ENCODE measurements at places on chromosomes 2 and 18.

DNA sequence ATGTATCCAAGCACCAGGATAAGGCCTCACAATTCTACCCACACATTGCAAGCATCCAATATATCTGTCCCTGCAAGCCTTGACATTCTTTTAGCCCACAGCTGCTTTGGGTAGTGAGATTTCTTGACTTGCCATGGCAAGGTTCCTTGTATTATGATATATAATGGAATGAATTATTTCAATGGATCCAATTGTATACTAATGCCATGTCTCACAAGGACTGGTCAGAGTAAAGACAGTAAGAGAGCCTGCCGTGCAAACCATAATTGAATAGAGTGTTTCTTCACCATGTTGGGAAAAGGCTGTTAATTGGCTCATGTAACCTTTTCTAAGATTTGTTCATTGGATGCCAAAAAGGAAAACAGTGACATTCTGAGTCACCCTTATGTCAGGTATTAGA lies 64.3 kb upstream of the RBBP8 start:
- DNase-seq, result no peak

- DNase-seq, result no peak
Observed at GRCh38 chr18:7889515-7889914, 322.4 kb downstream of the PTPRM start.

- DNase-seq, result peak; percentile 42
Observed at GRCh38 chr2:129922571-129923264, 56.7 kb upstream of the RAB6C start.

DNA sequence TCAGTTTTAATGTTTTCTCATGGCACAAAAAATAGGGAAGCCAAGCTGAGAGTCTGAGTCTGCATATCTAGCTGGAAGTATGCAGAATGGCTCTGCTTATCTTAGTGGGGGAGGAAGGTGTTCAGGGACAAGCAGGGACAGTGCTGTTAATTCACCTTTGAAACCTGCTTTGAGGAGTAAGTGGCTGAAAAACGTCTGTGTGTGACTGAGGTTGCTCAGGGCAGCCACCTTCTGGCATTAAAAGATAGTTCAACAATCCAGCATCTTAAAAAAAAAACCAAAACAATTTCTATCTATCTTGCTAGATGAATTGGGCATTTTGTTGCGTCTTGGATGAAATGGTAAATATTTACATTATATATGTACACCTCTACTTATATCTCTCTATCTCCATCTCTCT lies 2.0 kb upstream of the TRPM8 start:
- DNase-seq, result no peak

DNA sequence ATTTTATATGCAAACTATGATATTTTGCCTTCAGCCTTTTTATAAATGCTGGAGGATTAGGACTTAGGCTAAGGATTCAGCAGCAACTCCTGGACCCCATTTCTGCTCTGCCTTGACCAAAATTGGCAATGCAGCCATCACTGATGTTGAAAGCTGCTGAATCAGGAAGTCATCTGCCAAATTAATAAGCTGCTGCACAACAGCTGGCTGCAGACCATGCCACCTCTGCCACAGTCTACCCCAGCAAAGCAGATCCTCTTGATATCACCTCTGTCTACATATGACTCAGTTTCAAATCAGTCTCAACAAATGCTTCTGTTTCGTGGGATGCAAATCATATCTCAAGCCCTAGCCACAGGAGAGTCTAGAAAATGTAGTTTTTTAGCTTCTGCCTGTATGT lies 7.1 kb upstream of the SOS1 start:
- no peak for DNase-seq

- no peak for DNase-seq
Observed at GRCh38 chr2:119181391-119181790, 22.8 kb upstream of the C1QL2 start.

DNA sequence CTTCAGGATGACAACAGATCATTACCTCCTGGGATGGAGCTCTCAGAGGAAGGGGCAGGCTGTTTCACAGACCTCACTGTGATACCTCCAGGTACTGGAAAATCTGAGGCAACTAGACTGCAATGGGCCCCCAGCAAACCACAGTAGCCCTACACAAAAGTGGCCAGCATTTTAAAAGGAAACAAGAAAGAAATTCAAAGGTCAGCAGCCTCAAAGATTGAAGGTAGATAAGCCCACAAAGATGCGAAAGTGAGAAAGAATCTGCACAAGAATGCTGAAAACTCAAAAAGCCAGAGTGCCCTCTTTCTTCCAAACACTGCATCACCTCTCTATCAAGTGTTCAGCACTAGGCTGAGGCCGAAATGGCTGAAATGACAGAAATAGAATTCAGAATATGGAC lies 499.5 kb upstream of the CHAC2 start:
- no peak for DNase-seq

GRCh38 chr2:217785544-217786045 lies 217.2 kb downstream of the TNS1 start:
- peak; percentile 91 for DNase-seq

DNA sequence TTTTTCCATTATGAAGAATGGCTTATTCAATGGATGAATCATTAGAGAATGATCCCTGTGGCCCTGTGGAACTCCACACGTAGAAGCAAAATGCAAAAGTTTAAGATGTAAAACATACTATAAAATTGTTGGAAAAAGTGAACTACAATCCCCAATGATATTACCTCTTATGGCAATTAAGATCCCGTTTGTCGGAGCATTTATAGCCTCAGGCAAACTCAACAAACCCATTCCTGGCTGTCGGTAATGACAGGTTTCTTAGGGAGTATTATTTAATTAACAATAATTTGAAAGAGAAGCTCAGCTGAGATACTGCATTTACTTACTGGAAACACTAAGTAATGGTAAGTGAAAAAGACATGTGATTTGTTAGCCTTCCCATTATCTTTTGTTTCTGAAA lies 138.3 kb downstream of the CDH20 start:
- DNase-seq, result no peak

DNA sequence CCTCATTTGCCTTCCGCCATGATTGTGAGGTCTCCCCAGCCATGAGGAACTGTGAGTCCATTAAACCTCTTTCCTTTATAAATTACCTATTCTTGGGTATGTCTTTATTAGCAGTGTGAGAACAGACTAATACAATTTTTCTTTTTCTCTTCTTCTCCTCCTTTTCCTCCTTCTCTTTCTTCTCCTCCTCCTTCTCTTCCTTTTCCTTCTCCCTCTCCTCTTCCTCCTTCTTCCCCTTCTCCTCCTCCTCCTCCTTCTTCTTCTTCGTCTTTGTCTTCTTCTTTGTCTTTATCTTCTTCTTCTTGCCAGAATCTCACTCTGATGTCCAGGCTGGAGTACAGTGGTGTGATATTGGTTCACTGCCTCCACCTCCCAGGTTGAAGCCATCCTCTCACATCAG lies 20.2 kb downstream of the SKA1 start:
- no peak for DNase-seq

DNA sequence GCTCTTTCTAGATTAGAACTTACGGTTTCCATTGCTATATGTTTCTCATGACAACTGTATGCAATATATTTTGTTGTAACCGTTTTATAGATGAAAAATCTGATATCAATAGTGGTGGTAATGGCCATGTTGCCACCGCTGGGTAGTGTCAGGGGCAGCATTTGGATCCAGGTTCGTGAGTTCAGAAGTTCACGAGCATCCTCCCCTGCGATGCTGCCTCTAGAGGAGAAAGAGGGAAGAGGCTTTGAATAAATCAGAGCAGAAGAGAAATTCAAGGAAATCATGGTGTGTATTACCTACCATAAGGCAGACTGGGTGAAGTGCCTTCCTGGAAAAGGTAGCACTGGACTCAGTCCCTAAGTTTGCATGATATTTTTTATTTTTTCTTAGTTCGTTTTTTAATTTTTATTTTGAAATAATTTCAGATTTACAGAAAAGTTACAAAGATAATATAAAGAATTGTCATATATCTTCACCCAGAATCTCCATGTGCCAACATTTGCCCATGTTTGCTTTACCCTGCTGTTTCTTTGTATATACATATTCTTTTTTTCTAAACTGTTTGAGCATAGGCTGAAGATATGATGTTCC lies 3.3 kb upstream of the ZBTB7C start:
- peak; percentile 49 for DNase-seq

GRCh38 chr2:78020491-78020890 lies 498.3 kb upstream of the LRRTM4 start:
- no peak for DNase-seq

DNA sequence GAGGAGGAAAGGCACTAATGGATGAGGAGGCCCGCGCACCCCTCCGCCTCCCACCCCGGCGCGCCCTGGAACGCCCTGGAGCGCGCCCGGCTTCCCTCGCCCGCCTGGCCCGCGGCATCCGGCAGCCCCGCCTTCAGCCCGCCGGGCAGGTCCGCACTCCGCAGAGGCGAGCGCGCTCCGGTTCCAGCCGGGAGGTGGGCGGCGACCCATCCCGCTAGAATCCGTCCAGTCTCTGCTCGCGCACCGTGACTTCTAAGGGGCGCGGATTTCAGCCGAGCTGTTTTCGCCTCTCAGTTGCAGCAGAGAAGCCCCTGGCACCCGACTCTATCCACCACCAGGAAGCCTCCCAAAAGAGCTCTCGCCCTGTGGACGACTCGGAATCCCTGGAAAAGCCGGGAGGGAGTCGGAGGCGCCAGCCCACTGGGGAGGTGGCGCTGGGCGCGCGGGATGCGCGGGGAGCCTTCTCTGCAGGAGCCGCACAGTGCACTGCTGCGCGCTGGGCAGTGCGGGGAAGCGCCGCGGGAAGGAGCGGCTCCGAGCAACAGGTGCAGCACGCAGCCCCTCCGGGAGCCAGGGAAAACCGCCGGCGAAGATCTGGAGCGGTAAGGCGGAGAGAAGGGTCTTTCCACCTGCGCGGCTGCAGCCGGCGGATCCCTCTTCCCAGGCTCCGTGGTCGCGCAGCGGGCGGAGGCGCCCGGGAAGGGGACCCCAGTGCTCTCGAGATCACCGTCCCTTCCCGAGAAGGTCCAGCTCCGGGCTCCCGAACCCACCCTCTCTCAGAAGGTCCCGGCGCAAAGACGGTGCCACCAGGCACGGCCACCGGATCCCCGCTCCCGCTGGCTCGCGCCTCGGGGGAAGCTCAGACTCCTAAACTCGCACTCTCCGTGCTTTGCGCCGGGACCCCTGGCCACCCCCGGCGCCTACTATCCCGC lies at the start of gene GALR1:
Gene GALR1 (plus strand): TSS at position 280 of the 932 bp plus-strand sequence. CDS start 701 bp downstream, outside the sequence.
- DNase-seq, result no peak

DNA sequence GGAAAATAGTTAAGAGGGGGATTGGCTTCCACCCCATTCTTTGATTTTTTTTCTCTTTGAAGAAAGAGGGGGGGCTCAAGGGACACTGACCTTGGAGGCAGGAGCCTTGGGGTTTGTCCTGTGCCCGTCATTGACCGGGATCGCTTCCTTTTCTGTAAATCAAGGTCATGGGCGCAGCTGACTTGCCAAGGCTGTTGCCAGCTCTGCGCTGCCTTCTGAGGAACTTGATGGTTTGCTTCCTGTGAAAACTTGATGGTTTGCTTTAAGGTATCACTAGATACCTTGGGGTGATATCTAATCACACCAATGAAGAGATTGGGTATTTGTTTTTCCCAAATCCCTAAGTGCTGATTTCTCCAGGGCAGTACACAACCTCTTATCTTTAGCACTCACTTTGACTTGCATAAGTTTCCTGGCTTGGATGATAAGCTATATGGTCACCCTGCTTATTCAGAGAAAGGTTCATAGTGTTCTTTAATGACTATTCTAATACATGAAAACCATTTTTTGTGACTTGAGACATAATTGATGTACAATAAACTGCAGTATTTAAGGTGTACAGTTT lies 56.0 kb downstream of the DGKD start:
- DNase-seq, result no peak

DNA sequence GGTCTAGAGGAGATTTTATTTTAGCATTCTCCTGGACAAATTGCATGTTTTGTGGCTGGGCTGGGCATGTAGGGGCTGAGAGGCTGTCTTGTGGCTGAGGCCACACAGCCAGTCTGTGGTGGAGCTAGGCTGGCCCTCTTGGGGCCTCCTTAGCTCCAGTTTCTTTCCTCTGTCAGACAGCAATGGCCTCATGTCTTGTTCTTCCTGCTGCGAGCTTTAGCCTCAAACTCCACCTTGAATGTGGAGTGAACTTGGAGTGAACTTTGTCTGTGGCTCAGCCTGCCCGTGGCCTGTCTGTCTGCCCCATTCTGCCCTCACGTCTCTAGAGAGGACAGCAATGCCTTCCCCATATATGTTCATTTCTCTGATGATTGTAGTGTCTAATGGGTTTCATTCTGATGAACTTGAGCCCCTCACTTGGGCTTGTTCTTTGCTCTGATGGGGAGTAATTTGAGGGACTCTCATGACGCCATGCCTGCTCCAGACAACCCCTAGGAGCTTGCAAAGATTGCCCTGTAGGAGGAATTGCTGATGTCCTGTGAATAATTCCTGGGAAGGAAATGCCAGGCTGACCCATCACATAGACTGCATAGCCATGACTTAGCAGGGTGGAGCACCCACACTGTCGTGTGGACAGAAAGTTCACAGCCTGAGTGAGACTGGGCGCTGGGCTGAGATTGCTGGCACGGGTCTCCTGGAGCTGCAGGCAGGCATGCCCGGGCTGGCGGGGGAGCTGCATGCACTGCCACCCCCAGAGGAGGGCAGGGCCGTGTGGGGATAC lies 42.6 kb downstream of the ASAP2 start:
- no peak for DNase-seq

DNA sequence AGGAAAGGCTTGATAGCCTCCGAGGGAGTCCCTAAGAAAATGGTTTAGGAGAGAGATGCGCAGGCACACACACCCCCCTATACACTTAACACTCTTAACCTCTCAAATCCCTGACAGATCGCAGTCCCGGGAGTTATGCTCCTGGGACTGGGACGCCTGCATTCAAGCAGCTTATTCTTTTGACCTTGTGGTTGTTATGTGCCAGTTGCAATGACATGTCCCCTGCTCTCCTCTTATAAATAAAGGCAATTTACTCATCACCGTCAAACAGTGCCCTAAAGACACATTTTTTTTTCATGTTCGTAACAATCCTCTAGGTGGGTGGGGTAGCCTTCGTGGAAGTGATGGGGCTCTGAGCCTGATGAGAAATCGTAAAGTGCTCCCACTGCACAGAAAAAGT lies 162.2 kb downstream of the LRRC30 start:
- no peak for DNase-seq

DNA sequence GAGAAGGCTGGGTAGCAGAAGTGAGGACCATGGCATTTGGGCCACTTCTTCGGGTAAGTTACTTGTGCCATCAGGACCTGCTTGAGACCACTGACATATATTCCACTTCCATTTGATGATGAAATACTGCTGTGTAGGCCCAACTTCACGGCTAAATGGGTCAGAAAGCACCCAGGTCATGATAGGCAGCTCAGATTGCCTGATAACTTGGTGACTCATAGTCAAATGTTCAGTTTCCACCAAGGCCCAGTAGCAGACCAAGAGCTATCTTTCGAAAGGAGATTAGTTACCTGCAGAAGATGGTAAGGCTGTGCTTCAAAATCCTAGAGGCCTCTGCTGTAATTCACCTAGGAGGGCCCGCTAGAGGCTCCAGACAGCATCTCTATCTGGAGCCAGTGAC lies 31.8 kb upstream of the MEX3C start:
- no peak for DNase-seq
